ENCODE measurements at places on chromosomes 1 and 21.

DNA sequence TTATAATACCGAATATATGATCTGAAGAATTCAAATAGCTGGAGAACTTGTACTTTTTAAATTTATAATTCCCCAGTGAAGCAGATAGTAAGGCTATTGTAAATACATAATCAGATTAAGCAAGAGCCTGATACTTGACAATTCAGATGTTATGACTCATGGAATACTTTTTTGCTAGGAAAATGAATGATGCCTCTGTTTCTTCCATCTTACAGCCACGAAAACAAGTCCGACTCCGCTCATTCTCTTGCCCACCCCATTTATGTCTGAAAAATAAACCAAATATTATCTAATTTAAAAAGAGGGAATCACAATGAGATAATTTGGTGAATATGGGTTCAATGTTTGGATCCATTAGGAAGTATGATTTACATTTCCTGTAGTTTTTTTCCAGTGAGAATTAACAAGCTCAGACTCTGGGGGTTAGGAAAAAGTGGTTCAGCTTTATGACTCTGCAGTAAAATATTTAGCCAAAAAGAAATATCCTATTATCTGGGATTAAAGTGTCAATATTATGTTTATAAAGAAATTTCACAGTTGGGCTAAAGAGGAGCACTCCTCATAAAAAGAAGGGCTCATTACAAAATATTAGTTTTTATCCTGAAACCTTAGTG lies 50.4 kb upstream of the DAB1 start:
- no peak for DNase-seq

- no peak for DNase-seq
These were observed 105.2 kb downstream of the ZSCAN20 start for GRCh38 chr1:33577663-33578062.

- DNase-seq, result no peak
These were observed 3.6 kb downstream of the UROD start for GRCh38 chr1:45015683-45016082.

DNA sequence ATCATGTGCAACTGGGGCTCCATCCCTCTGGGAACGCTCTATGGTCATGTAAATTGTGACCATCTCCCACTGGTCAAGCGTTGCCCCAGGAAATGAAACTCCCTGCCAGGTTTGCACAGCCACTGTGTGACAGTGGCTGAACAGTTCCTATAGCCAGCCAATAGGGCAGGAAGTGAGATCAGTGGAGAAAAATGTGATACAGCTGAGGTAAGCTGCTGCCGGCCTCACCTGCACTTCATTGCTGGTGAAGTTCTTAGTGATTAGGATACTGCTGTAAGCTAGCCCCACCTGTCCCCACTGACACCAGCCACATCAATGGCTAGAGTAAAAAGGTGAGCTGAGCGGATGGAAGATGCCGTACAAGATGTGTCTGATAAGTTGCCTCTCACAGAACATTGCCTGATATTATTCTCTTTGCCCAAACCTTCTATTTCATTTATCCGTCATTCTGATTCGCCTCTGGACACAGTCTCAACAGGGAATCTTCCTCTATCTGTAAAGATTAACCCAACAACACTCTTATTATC lies 38.4 kb upstream of the CDC42BPA start:
- no peak for DNase-seq

DNA sequence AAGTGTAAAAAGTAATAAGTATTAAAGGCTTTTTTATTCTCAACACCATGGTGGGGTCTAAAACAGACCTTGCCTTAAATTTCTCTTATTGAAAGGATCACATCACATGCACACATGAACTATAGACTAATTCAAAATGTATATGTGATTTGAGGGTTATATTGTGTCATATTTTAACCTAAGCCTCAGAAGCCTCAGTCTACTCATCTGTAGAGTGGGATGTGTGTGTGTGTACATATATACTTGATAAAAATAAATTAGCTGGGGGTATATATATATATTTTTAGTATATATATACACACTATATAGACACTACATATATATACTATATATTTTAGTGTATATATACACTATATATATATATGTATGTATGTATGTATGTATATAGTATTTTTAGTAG lies 58.8 kb downstream of the KCTD3 start:
- DNase-seq, result no peak

DNA sequence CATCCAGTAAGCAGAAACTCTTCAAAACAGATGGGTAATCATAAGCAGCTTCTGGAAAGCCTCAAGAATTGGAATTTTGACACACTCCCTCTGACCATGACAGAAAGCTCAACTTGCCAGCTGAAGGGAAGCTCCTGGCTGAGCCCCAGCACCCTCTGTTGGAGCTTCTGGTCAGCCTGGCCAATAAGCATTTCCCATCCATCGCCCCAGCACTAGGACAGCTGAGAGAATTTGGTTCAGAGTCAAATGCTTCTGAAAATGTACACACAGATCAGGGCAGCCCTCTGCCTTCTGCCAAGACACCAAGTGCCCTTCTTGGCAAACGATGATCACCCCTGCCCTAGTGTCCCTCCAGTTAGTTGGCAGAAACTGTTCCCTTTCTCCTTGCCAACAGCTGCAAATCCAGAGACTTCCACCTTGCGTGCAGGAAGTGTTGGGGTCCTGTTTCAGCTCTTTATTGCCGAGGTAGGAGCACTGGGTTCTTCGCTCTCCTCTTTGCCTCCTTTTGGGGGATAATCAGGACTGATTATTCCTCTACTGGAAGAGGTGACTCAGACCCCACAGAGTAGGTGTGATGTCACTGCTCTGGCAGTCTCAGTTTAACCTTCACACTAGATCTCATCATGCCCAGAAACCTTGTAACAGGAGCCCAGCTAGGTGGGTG lies 11.9 kb downstream of the PIGV start:
- DNase-seq, result no peak

- DNase-seq, result no peak
These were observed 26.8 kb downstream of the EIF4G3 start for GRCh38 chr1:21149855-21150432.

GRCh38 chr1:222416001-222416791 lies 131.7 kb downstream of the HHIPL2 start:
- DNase-seq, result peak; percentile 6

DNA sequence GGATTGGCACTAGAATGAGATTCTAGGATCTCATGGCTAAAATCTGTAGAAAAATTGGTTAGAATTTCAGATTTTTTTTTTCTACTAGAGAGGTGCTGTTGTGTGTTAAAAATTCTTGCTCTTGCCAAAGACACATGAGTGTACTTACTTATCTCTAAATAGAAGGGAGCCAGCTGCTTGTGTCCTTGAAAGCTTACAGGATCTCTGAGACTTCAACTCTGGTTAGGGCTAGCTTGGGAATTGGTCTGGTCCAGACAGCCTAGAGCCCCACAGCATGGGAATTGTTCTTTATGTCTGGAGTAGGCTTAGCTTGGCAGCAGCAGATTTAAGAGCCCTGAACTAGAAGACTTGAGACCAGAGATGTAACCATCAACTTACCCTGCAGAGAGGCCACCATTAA lies 37.3 kb downstream of the MACO1 start:
- no peak for DNase-seq

DNA sequence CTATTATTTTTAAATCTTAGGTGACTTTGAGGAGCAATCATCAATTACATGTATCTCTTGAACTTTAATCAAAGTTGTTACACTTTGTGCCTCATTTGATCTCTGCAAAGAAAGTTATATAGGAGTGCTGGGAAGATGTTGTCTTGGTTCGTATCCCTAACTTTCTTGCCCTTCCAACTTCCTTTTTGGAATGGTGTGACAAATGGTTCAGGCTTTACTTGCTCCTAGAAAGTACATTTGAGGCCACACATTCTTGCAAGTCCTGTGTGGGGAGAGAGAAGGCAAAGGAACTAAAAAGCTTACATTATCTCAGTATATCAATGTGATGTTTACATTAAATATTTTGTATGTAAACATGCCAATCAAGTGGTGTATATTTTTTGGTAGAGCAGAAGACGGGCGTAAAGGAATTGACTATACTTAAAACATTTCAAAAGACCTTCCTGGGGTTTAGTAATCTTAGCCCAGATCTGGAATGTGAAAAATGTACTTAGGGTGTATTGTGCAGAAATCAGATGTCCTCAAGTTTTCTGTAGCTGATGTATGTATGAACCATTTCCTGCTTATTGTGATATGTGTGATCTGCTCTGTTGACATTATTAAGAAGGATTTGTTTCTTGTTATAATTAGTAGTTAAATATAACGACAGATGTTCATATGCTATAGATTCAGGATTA lies 59.2 kb downstream of the USP25 start:
- no peak for DNase-seq

DNA sequence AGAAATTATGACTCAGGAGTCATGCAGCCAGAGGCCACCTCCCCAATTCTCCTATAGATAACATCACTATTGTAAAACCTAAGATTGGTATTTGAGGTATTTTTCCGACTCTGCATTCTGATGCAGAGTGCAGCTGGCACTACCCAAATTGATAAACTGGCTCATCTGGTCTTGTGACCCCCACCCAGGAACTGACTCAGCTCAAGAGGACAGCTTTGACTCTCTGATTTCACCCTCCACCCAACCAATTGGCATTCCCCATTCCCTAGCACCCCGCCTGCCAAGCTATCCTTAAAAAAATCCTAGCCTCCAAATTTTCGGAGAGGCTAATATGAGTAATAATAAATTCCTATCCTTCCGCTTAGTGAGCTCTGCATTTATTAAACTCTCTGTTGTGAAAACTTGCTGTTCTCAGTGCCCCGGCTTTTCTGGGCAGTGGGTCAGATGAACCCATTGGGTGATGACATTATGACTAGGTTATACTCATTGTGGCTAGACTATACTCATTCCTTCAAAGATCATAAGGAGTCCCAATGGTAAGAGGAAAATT lies 39.4 kb upstream of the EPS15 start:
- no peak for DNase-seq

DNA sequence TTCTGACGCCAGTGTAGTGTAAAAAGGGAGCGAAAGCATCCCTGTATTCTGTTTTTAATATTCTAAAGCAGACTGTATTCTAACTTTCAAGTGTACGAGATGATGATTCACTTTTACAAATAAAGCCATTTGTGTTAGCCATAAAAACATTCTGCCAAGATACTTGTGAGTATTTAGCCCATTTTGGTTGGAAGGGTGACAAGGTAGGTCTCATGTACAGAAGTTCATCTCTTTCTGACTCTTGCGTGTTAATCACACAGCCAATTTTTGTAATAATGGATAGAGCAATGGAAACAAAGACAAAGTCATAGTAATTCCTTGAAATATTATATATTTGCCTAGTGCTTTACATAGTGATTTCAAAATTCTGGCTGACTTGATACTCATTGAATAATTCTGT lies 125.3 kb upstream of the GREM2 start:
- DNase-seq, result no peak
